ENCODE measurements at places on chromosomes 5 and 9. TPM values are rescaled to one million over a fixed set of nuclear protein-coding genes. Genes with fewer than 3 reads are reported as not detected.

NR5A1 gene
- total RNA-seq: not detected

ZDHHC12 gene
- 23.3 TPM for total RNA-seq

C8G gene
- total RNA-seq: 0.13 TPM

FIBCD1 gene
- total RNA-seq: 0.26 TPM

TOR4A gene
- total RNA-seq: 35.7 TPM

MACIR gene
- 9.2 TPM for total RNA-seq

Data from aortic smooth muscle cell (primary cell).